Osteocyte (in vitro differentiated cells): ENCODE measurements at places on chromosomes 3 and 15. TPM values are rescaled to one million over a fixed set of nuclear protein-coding genes. Genes with fewer than 3 reads are reported as not detected.

DNA sequence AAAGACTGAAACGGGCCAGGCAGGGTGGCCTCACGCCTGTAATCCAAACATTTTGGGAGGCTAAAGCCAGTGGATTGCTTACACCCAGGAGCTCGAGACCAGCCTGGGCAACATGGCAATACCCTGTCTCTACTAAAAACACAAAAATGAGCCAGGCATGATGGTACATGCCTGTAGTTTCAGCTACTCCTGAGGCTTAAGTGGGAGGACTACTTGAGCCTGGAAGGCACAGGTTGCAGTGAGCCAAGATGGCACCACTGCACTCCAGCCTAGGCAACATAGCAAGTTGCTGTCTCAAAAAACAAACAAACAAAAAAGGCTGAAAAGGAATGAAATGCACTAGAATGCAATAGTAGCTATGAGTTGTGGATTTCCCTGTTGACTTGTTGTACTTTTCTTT lies 94.7 kb downstream of the STAG1 start:
- peaks cover 11% of the 10 kb centered on the region for H3K4me1 ChIP-seq
- H3K27ac ChIP-seq, result no peak overlapping the region
- peaks cover 16% of the 10 kb centered on the region for H3K36me3 ChIP-seq
- no peak for DNase-seq

- H3K27ac ChIP-seq, result no peak overlapping the region
- H3K4me3 ChIP-seq, result no peak overlapping the region
- H3K36me3 ChIP-seq, result peaks cover 52% of the 10 kb centered on the region
- peak; percentile 48 for DNase-seq
- peaks cover 24% of the 10 kb centered on the region for H3K4me1 ChIP-seq
- no peaks in the 10 kb centered on the region for H3K27me3 ChIP-seq
Measured at GRCh38 chr15:85745525-85746150, 49.1 kb downstream of the KLHL25 start.

- peaks cover 66% of the 10 kb centered on the region for H3K27me3 ChIP-seq
- no peaks in the 10 kb centered on the region for H3K4me1 ChIP-seq
- no peak for DNase-seq
Measured at GRCh38 chr15:68981941-68982340, 32.6 kb upstream of the NOX5 start.

DNA sequence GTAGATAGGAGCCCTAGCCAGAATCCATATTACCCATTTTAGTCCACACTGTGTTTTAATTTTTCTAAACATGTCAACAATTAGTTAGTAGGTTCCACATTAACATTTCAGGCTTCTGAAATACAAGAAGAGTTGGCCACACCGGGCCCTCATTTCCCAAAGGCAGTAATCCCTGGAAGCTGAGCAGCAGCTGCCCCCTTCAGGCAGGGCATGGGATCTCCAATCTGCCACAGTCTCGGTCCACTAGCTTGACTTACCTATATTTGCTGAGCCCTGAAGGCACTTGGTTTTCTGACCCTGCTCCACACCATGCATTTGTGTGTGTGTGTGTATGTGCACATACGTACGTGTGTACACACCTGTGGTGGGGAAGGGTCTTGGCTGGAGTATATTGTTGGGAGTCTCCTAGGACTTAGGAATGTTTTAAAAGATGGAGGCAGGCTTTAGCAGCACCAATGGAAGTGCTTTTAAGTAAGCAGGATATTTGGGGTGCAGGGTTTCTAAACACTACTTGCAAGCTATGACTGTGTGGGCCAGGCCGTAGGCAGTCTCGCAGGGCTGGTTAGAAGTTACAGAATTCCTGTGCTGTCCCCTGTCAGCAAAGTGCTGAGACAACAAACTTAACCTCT lies 71.2 kb upstream of the SOX14 start:
- no peak overlapping the region for H3K27ac ChIP-seq
- no peak for DNase-seq
- H3K36me3 ChIP-seq, result no peaks in the 10 kb centered on the region
- H3K4me1 ChIP-seq, result no peaks in the 10 kb centered on the region

XRN1 gene
- total RNA-seq, result 47.3 and 52.4 TPM in 2 replicates

- peaks cover 28% of the 10 kb centered on the region for H3K4me1 ChIP-seq
- no peaks in the 10 kb centered on the region for H3K27me3 ChIP-seq
- H3K27ac ChIP-seq, result peak overlapping the region; percentile 62
- peaks cover 29% of the 10 kb centered on the region for H3K36me3 ChIP-seq
- no peak overlapping the region for H3K4me3 ChIP-seq
- no peak for DNase-seq
Measured at GRCh38 chr3:186955898-186956696, 25.8 kb downstream of the ST6GAL1 start.

MYO5C gene
- 2.7 and 4.0 TPM in 2 replicates for total RNA-seq

DNA sequence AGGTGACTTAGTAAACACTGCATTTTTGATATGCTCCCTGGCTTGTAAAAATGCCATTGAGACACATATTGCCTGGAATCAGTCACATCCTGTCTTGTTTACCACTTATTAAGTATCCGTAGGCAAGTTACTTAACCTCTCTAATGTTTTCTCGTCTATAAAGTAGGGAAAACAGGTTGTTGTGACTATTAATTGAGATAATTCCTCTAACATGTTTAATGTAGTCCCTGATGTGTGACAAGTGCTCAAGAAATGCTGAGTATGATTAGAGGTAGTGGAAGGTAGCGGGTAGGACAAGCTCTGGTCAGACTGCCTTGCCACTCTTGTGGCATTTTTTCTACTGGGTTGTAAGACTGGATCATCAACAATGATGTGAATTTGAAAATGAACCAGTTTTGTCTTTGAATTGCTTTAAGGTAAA lies 54.1 kb downstream of the NFKBIZ start:
- no peak overlapping the region for H3K27ac ChIP-seq
- no peak for DNase-seq
- H3K4me1 ChIP-seq, result no peaks in the 10 kb centered on the region
- H3K36me3 ChIP-seq, result no peaks in the 10 kb centered on the region
- H3K4me3 ChIP-seq, result no peak overlapping the region
- no peaks in the 10 kb centered on the region for H3K27me3 ChIP-seq

DNA sequence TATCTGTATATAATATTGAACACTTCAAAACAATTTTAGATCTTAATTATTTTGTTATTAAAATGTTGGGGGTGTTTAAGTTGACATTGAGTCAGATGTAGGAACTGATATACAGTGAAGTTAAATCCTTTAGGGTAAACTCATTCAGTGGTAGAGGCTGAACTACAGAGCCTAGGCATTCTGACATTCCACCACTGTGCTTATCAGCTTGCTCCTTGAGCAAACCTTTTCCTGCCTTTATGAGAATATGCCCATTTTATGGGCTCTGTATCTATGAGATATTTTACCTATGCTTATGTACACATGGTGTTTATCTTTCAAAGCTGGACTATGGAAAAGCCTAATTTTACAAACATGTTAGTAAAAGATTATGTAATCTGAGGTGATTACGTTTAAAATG lies 407.5 kb downstream of the ZBTB20 start:
- H3K36me3 ChIP-seq, result peaks cover 2% of the 10 kb centered on the region
- no peak for DNase-seq
- no peaks in the 10 kb centered on the region for H3K27me3 ChIP-seq
- no peak overlapping the region for H3K4me3 ChIP-seq

CRABP1 gene
- total RNA-seq, result 3.6 and 5.2 TPM in 2 replicates

ITIH1 gene
- not detected in 2 replicates for total RNA-seq

GRCh38 chr3:52493232-52494017 lies 1.7 kb upstream of the STAB1 start:
- DNase-seq, result no peak
- H3K27me3 ChIP-seq, result no peaks in the 10 kb centered on the region
- peaks cover 11% of the 10 kb centered on the region for H3K4me1 ChIP-seq
- H3K27ac ChIP-seq, result no peak overlapping the region

GRCh38 chr3:157493627-157494550 lies 9.3 kb downstream of the VEPH1 start:
- H3K36me3 ChIP-seq, result no peaks in the 10 kb centered on the region
- H3K4me3 ChIP-seq, result no peak overlapping the region
- H3K4me1 ChIP-seq, result peaks cover 24% of the 10 kb centered on the region

- H3K36me3 ChIP-seq, result no peaks in the 10 kb centered on the region
- no peak overlapping the region for H3K4me3 ChIP-seq
- H3K4me1 ChIP-seq, result no peaks in the 10 kb centered on the region
- H3K27ac ChIP-seq, result no peak overlapping the region
Measured at GRCh38 chr3:45252826-45253225, 26.7 kb upstream of the TMEM158 start.

GOLGA8S gene
- 0.30 and 0.44 TPM in 2 replicates for total RNA-seq

DNA sequence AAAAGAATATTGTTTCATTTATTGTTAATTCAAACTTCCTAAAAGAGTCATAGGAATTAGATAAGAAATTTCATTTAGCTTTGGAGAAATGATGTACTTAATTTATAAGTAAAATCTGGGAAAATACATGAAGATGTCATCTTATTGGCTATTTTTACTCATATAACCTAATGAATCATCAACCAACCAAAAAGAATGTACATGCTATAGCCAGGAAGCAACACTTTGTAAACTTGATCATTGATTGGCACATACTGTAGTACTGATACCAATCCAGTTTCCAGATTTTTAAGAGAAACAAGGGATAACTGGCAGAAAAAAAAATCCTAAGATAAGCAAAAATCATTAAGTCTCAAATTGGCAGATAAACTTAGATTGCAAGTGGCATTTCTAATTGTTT lies 207.9 kb upstream of the CDIN1 start:
- no peaks in the 10 kb centered on the region for H3K27me3 ChIP-seq
- no peak for DNase-seq
- peaks cover 25% of the 10 kb centered on the region for H3K4me1 ChIP-seq
- no peak overlapping the region for H3K27ac ChIP-seq

- no peak overlapping the region for H3K4me3 ChIP-seq
- H3K27ac ChIP-seq, result no peak overlapping the region
- H3K36me3 ChIP-seq, result no peaks in the 10 kb centered on the region
- H3K4me1 ChIP-seq, result no peaks in the 10 kb centered on the region
- H3K27me3 ChIP-seq, result peaks cover 3% of the 10 kb centered on the region
Measured at GRCh38 chr3:160999274-160999673, 105.9 kb downstream of the B3GALNT1 start.

DNA sequence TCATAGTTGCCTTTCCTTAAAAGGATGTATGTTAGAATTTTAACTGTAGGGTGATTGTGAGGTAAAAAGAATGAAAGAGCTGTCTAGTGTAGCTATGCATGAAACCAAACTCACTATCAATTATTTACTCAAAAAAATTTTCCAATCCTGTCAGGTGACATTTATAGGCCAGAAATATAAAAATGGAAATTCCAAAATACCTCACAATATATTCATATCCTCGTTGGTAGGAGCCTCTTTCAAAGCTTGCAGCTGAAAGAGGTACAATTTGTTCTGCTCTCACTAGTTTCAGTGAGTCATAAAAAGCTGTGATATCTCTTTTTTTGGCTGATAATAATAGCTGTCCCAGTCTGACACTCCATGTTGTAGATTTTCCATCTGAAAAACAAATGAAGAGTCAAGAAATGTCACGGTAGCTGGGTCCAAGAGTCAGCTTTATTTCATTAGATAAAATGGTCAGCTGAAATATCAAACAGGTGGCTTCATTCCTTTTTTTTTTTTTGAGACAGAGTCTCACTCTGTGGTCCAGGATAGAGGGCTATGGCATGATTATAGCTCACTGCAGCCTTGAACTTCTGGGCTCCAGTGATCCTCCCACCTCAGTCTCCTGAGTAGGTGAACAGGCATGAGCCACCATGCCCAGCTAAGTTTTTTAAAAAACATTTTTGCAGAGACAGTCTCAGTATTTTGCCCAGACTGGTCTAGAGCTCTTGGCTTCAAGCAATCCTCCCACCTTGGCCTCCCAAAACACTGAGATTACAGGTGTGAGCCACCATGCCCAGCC lies 50.8 kb upstream of the XRN1 start:
- H3K4me1 ChIP-seq, result peaks cover 13% of the 10 kb centered on the region
- H3K27me3 ChIP-seq, result no peaks in the 10 kb centered on the region
- H3K27ac ChIP-seq, result no peak overlapping the region
- no peak for DNase-seq

FAM81A gene
- total RNA-seq, result not detected in 2 replicates

DNA sequence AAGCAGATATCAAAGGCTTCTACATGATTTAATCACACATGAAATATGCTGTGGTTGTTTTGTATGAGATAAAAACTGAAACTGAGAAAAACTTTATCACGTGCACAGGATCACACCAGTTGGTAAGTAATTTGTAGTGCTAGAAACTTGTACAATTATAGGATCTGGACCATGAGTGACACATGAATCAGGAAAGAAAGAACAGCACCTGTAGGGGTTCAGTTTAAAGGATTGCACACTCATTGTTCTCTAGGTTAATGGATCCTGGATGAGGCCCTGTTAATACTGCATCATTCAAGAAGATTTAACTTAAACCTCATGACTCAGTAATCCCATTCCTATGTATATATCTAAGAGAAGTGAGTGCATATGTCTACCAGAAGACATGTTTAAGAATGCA lies 87.9 kb downstream of the STT3B start:
- peaks cover 5% of the 10 kb centered on the region for H3K4me1 ChIP-seq
- no peak overlapping the region for H3K4me3 ChIP-seq
- no peak overlapping the region for H3K27ac ChIP-seq

TNK2 gene
- total RNA-seq, result 42.9 and 54.2 TPM in 2 replicates

COLQ gene
- total RNA-seq, result 2.6 and 3.1 TPM in 2 replicates

- peaks cover 22% of the 10 kb centered on the region for H3K4me1 ChIP-seq
- no peak overlapping the region for H3K4me3 ChIP-seq
- no peaks in the 10 kb centered on the region for H3K36me3 ChIP-seq
- DNase-seq, result no peak
Measured at GRCh38 chr3:70608434-70608833, 296.0 kb upstream of the MDFIC2 start.

HESX1 gene
- 1.3 and 2.0 TPM in 2 replicates for total RNA-seq

DNA sequence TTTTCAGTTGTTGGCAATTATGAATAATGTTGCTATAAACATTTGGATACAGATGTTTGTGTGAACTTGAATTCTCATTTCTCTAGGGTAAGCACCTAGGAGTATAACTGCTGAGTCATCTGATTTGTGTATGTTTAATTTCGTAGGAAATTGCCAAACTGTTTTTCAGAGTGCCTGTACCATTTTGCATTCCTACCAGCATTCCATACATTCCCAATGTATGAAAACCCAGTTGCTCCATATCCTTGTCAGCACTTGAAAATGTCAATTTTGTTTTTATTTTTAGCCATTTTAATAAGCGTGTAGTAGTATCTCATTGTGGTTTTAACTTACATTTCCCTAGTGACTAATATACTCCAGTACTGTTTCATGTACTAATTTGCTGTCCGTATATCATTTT lies 98.5 kb upstream of the TSC22D2 start:
- DNase-seq, result no peak
- no peak overlapping the region for H3K27ac ChIP-seq
- peaks cover 24% of the 10 kb centered on the region for H3K4me1 ChIP-seq
- H3K27me3 ChIP-seq, result no peaks in the 10 kb centered on the region
- no peaks in the 10 kb centered on the region for H3K36me3 ChIP-seq

DNA sequence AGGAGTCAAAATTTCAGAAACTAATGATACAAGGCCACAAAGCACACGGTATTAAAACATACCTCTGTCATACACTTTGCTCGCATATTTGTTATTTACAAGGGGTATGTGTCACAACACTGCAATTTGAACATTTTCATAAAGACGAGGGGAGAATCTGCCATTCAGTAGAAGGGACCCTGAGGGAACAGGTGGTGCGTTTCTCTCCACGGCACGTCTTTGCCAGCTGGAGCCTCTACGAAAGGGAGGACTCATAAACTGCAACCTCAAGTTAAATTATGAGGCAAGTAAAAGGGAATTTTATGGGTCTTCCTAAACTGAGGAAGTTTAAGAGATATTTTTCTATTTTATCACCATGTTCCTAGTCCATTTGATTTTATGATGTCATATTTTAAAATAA lies 19.1 kb downstream of the ATP10A start:
- DNase-seq, result no peak
- peaks cover 63% of the 10 kb centered on the region for H3K4me1 ChIP-seq
- peaks cover 13% of the 10 kb centered on the region for H3K36me3 ChIP-seq
- H3K27me3 ChIP-seq, result no peaks in the 10 kb centered on the region

UTS2B gene
- total RNA-seq, result 0.55 and 0.75 TPM in 2 replicates

UBAP1L gene
- total RNA-seq, result 5.1 and 5.4 TPM in 2 replicates
